Retinal pigment epithelial cell (primary cell): ENCODE measurements at places on chromosomes 2 and 18.

DNA sequence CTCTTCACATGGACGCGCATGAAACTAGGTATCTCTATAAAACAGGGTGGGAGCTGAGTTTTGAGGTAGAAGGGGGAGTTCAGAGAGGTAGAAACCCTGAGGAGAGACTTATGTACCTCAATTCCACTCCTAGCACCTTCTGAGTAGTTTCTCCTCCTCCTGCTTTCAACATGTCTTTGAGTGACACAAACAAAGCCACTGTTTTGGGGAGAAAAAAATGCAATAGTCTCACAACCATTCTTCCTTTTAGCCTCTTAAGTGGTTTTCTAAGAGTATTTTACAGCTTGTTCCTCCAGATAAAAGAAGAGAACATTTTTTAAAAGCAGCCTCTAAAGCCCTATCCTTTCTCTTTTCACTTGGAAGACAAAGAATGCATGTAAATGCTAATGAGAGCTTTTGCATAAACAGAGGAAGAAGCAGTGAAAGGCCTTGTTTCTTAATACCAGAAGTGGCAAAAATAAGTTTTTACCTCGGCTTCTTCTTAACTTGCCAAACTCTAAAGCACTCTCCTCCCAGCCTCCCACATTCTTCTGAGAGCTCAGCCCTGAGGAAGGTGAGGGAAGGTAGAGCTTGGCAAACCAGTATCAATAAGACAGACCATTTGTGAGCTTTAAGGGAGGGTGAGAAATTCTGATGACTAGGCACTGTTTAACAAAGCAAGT, 1304.4 kb upstream of the ACVR2A start:
- no peak for DNase-seq

DNA sequence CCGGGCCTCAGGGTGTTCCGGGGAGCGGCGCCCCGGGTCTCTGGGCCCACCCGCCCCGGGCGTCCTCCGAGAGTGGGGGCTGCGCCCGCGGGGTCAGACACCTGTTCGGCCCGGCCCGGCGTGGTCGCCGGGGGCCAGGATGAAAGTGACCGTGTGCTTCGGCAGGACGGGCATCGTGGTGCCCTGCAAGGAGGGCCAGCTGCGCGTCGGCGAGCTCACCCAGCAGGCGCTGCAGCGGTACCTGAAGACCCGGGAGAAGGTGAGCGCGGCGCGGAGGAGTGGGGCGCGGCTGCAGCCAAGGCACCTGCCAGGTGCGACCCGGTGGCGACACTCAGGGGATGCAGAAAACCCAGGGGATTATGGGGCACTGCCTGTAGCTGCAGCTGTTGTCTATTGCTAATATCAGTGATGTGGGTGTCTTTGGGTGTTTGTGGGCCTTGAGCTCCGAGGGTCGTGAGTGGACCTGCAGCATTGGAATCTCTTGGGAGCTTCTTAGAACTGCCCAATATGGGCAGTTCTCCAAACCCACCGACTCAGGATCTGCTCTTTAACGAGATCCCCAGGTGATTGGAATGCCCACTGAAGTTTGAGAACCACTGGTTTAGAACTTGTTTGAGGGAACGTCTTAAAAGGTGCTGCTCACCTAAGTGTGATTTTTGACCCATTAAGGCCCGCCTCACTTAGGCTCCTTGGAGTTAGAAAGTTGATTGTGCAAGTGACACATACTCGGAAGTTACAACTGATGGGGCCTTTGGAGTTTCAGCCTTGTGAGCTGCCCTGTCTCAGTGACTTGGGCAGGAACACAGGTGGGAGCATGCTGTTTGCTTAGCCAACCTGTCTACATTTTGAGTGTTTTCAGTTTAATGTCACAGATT, 823 bp downstream of the PARD3B start:
- no peak for DNase-seq

DNA sequence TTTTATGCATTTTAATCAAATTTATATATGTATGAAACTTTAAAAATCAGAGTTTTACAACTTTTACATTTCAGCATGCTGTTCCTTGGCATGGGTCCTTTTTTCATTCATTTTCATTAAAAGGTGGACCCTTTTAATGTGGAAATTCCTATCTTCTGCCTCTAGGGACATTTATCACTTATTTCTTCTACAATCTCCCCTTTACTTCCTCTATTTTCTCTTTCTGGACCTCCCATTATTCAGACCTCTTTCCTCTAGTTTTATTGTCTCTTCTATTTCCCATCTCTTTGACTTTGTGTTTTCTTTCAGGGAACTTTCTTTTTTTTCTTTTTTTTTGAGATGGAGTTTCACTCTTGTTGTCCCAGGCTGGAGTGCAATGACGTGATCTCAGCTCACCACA, 5.7 kb downstream of the PROC start:
- DNase-seq: no peak

GRCh38 chr2:215751911-215752272, 261.5 kb downstream of the MREG start:
- DNase-seq: no peak

- DNase-seq: no peak
Measured at GRCh38 chr18:448116-448790, 52.2 kb downstream of the COLEC12 start.

DNA sequence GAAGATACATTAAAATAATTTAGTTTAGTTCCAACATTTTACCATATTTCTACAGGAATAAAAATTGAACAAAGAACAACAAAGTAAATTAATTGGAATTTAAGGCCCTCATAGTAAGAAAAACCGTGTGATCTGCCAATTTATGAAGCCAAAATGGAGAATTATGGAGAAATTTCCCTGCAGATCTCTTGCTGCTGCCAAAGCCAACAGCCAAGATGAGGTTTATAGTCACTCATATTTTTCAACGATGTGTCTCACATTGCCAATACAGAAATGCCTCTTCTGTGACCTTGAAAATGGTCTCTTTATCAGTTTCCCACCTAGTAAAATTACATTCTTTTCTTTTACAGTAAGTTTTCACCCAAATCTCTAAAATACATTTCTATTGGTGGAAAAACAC, 317.2 kb upstream of the FIGN start:
- no peak for DNase-seq

DNA sequence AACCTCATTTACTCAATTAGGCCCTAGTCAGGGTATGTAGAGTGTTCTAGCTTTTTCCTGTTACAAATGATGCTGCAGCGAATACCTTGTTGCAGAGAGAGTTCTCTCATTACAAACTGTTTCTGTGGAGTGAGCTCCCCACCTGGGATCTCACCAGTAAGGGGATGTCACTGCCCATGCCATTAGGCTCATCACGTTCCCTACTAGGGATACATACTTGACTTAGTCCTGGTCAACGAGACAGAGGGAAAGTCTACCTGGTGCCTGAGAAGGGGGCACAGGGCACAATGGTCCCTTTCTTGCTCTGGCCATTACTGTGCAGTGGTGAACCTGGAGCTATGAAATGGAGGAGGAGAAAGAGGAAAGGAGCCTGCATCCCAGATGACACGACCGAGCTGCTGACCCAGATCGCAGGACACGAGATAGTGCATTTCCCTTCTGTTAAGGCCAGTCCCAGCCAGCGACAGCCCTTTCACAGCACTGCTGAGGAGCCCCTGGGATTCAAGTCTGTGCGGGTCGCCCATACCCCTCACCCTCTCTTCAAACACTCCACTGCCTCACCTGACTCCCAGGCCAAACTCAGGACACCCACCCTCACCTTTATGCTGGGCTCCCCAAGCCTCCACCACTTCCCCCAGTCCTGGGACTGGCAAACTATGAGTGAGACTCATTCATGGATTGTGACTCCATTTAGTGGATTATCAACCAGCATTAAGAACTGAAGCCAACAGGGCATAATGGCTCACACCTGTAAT, 16.0 kb downstream of the MALL start:
- DNase-seq: no peak

GRCh38 chr2:111072220-111072871, 48.4 kb upstream of the BCL2L11 start:
- peak; percentile 91 for DNase-seq

- no peak for DNase-seq
Measured at GRCh38 chr2:8740136-8740535, 58.3 kb downstream of the ID2 start.

DNA sequence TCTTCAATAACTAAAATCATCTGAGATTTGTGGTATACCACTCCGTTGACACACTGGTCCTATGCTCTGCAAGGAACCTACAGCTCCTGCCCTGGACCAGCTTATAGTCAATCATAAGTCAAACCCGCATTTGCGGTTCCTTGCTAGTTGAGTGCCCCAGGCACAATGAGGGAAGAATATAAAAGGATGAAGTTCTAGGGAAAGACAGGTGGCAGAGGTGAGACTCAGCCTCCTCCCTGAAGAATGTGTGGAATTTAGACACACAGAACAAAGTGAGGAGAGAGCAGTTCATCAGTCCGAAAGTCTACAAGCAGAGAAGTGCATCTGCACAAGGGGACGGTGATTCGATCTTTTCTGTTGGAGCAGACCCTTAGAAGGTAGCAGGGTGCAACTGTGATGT, 615.0 kb upstream of the FANCL start:
- no peak for DNase-seq

- DNase-seq: peak; percentile 57
Measured at GRCh38 chr2:200189964-200190363, 116.5 kb upstream of the SPATS2L start.

- DNase-seq: no peak
Measured at GRCh38 chr2:34875091-34875745, 1276.1 kb upstream of the FAM98A start.

DNA sequence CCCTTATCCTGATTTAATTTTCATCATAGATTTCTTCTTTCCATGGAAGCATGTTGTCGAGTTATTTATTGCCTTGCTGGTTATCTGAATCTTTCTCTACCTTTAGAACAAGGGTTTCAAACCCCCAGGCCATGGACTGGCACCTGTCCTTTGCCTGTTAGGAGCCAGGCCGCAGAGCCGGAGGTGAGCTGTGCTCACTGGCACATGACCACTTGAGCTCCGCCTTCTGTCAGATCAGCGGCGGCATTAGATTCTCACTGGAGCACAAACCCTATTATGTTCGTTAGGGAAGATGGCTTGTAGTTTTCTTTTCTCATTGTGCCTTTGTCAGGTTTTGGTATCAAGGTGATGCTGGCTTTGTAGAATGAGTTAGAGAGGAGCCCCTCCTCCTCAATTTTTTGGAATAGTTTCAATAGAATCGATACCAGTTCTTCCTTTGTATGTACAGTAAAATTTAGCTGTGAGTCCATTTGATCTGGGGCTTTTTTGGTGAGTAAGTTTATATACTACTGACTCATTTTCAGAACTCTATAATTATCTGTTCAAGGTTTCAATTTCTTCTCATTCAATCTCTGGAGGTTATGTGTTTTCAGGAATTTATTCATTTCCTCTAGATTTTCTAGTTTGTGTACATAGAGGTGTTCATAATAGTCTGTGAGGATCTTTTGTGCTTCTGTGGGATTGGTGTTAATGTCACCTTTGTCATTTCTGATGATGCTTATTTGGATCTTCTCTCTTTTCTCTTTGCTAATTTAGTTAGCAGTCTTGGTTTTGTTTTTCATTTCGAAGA, 668.0 kb upstream of the FAM98A start:
- DNase-seq: no peak

GRCh38 chr2:15991231-15991630, 50.9 kb downstream of the MYCN start:
- no peak for DNase-seq

GRCh38 chr2:218885981-218886947, 5.6 kb downstream of the WNT10A start:
- DNase-seq: no peak

- no peak for DNase-seq
Measured at GRCh38 chr2:101969723-101970122, 22.0 kb upstream of the IL1R2 start.

DNA sequence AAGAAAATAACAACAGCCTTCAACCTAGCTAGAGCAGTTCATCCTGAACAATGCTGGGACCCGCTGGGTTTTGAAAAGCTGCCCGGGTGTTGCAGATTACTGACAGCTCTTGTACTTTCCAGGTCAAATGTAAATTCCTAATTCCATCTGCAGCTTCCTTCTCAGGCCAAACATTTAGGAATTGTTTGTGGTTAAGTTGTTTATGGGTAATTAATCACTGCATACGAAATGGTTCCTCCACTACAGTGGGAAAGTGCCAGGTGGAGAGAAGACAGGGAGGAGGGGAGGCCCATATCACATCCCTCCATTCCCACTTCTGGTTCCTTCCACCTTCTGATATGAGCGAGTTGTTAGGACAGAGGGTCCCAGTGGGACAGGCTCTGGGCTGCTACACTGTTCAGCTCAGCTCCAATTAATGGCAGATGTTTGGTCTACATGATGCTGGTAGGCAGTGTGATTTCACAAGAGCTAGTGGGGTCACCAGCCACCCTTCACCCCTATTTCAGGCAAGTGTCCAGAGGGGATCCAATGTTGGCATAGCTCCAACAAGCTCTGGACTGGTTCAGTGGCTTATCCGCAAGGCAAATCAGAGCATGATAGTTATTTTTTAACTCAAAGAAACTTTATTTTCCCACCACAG, 112.9 kb upstream of the ACAA2 start:
- DNase-seq: no peak

GRCh38 chr2:158786897-158787296, 8.2 kb upstream of the DAPL1 start:
- no peak for DNase-seq

- no peak for DNase-seq
Measured at GRCh38 chr2:86038291-86039081, 67.2 kb downstream of the POLR1A start.

DNA sequence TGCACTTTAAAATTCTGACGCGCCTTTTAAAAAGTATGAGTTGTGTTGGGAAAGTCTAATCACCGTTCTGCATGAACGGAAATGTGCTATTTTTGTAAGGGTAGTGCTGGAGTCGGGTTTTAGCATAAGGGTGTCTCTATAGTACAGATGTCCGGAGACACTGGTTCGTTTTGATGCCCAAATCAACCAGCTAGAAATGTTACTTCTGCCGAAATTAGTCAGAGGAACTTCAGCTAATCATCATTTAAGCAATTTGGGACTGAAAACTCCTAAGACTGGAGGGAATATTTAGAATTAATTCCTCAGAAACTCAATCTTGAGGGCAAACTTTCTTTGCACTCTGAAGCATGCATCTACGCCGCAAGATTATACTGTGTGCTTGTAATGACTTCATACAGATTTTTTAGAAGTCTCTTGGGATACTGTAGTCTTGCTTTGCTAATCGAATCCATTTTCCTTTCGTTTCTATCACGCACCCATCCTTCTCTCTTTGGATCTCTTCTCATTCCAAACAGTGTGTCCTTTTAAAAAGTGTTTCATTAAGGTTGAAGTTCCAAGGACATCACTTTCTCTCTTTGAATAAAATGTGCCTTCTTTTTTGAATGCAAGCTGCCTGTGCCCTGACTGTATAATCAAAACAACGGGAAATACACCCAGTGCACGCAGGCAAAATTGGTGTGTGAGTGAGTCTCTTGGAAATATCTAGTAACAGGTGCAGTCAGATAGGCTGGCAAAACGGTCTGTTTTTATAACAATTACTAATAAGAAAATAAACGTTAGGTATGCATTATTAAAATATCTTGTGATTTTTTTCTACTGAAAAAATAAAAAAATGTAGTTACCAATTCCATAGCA, 270.9 kb upstream of the TCF4 start:
- no peak for DNase-seq

- DNase-seq: no peak
Measured at GRCh38 chr2:71130905-71131244, 441 bp downstream of the MPHOSPH10 start.

DNA sequence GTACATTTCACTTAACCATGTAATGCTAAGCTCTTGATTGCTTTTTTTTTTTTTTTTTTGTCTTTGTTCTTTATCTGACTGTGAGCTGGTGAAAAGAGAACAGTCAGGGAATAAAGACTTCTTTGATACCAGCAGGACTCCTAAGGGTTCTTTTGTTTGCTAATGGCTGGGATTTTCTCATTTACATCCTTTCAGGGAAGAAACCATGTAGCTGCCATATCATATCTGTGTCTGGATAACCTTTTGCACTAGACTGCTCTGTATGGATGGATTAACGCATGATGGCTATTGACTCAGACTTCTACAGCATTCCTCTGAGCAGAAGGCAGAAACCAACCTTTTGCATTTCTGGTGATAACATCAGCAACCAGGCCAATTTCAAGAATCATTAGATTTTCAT, 504.0 kb downstream of the LRRTM4 start:
- DNase-seq: peak; percentile 82
